ENCODE measurements at places on chromosomes 4 and X. TPM values are rescaled to one million over a fixed set of nuclear protein-coding genes. Genes with fewer than 3 reads are reported as not detected.

Gene RBM47
- 3.3 TPM for polyA plus RNA-seq

Gene AVPR2
- not detected for polyA plus RNA-seq

Gene SLC4A4
- 1.4 TPM for polyA plus RNA-seq

DNA sequence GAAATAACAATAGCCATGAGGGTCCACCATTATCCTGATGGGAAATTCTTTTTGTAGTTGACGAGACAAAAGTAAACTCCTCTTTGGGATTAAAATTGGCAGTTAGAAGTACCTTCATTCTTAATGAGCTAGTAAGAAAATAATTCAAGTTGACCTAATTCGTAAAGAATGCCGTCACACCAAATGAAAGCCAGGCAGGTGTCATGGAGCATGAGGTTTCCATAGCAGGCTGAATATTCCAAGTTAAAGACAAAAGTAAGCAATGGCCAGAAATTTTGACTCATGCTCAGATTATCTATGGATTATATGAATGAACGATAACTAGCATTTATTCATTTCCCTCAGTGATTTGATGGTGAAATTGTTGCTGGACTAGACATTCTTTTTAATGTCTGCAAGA is 192.2 kb upstream of the FAT1 start:
- DNase-seq = no peak

Gene MRFAP1L1
- 49.5 TPM for polyA plus RNA-seq

Gene LARP1B
- polyA plus RNA-seq = 10.2 TPM

GRCh38 chr4:67437974-67438713 is 107.2 kb downstream of the CENPC start:
- DNase-seq = peak; percentile 25

DNA sequence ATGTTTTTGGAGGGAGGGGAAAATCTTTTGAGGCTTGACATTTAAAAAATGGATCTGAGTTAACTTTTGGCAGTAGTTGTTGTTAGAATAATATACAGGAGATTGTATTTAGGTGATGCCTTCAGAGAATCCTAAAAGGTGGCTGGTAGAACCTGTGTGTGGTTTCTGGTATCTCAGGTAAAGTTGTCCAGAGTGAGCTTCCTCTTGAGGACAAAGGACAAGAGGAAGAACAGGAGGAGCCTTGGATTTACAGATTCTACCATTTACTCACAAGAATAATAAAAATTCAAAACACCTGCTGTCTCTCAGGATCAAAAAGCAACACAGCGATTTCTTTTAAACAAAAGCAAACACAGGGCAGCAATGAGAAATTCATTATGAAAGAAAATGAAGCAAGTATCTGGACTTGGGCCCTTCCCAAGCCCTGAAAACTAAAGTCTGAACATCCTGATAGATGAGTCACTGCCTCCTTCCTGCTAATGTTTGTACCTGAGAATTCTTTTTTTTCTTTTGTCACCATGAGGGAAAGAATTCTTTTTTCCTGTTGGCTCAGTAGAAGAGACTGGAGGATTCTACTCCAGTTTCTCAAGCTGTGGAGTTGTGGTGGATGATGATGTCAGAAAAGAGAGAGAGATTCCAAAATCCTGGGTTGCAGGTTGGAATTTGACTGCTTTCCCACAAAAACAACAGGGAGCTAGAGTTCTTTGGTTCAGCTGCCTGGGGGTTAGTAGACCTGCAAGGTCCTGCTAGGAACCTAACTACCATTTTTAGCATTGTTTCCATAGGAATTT is 31.5 kb upstream of the RAPGEF2 start:
- DNase-seq = peak; percentile 59

Gene MOB1B
- polyA plus RNA-seq = 4.2 TPM

Gene TRPC5OS
- not detected for polyA plus RNA-seq

Gene GAB3
- 0.04 TPM for polyA plus RNA-seq

GRCh38 chr4:188396037-188396436 is 256.8 kb downstream of the TRIML1 start:
- no peak for DNase-seq

- no peak for DNase-seq
These were observed 125.5 kb upstream of the MBNL3 start for GRCh38 chrX:132614297-132614696.

Gene RADX
- 1.4 TPM for polyA plus RNA-seq

DNA sequence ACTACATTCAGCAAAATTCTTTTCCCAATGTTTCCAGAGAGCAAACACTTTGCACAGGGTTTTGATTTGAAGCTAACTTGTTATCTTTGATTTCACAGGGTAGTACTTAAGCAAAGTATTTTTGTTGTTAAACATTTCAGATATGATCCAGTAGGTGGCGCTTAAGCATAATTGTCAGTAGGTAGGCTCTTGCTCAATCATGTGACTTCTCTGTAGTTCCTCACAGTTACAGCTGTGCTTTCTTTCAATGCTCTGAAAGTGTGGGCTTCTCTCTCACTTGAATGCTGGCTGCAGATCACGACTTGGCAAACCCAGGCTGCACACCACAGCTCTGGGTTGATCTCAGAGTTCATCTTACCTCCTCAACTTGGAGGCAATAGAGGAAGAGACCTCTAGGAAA is 1016.5 kb downstream of the SH3BGRL start:
- no peak for DNase-seq

DNA sequence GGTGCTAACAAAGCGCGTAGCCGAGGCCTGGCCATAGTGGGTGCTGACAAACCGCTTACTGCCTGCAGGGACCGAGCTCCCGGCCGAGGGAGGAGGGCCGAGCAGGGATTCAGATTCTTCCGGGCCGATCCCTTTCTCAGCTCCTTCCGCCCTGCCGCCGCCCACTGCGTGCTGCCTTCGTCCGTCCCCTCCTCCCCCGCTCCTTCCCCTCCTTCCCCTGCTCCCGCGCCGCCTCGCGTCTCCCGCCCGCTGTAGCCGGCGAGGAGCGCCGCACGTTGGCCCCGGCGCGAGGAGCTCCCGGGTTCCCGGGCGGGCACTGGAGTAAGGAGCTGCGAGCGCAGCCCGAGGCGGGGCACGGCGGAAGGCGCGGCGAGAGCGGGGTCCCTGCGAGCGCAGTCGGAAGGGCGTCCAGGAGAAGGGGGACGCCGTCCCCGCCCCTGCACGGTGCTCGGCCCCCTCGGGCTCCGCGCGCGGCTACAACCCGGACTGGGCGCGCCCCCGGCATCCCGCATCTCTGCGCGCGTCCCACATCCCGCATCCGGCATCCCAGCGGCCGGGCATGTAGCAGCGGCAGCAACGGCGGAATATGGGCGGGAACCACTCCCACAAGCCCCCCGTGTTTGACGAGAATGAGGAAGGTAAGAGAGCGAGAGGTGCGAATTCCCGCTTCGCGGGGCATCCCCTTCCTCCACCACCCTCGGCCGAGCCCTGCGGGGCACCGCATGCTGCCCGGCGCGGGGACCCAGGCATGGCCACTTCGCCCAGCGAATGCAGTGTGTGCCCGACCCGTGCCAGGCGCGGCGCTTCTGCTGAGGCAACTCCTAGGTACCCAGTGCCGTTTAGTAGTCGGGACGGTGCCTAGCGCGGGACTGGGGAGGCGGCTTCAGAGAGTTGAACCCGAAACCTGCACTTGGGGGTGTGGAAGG is at the start of gene STK32B:
Gene STK32B, plus strand, starts transcription at position 203 of the 926 bp plus-strand sequence.
- DNase-seq = peak; percentile 79

Gene OPHN1
- polyA plus RNA-seq = 0.89 TPM

DNA sequence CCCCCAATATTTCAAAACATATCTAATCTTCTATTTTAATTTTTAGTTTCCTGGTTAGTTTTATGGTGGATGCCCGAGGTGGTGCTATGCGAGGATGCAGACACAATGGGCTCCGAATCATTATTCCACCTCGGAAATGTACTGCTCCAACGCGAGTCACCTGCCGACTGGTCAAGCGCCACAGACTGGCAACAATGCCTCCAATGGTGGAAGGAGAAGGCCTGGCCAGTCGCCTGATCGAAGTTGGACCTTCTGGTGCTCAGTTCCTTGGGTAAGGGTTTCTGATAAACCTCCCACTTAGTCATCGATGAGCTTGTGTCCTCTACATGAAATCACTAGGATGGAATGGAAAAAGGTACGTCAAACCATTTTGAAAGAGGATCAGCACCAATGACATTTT is 280.7 kb downstream of the ANK2 start:
- DNase-seq = no peak

Gene GRIA3
- polyA plus RNA-seq = not detected

Gene KCNIP4
- not detected for polyA plus RNA-seq

- no peak for DNase-seq
These were observed 43.0 kb upstream of the PHOX2B start for GRCh38 chr4:41791557-41791956.

Gene KIAA1210
- not detected for polyA plus RNA-seq

Gene BEND2
- polyA plus RNA-seq = not detected

GRCh38 chrX:17802756-17803155 is 58.3 kb downstream of the RAI2 start:
- DNase-seq = no peak

Gene TACC3
- polyA plus RNA-seq = 86.2 TPM

Gene NALF2
- 0.69 TPM for polyA plus RNA-seq

Gene N4BP2
- polyA plus RNA-seq = 0.62 TPM

- no peak for DNase-seq
These were observed 69.7 kb upstream of the PGRMC2 start for GRCh38 chr4:128357286-128357685.

Gene CABS1
- polyA plus RNA-seq = not detected

Gene CCDC149
- polyA plus RNA-seq = 2.5 TPM

Gene WDR17
- polyA plus RNA-seq = 0.16 TPM

DNA sequence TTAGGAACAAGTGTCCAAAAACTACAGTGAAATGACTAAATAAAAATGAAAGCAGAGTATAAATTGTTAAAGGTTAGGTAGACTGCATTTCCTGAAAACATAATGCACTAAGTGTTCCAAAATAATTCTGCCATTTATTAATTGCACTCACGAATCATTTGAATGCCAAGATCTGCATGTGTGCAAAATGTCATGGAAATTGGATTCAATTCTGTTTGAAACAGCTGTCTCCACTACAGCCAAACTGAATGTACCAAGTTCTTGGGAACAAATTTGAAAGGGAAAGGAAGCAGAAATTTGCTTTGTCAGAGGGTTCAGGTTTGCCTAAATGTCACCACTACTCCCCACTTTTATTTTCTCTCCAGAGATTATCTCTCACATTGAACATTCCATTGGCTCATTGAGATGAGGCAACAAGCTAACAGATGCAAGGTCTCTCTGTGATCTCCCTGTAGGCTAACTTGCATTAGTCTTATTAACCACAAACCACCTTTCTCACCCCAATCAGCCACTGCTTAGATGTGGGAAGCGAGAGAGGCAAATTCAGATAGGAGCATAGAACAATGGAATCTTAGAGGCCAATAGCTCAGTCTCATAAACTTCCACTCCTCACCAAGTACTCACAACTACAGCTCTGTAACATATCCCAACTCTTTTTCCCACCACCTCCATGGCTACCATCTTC is 226.6 kb downstream of the KDR start:
- no peak for DNase-seq

GRCh38 chr4:112508356-112508755 is 7.6 kb downstream of the NEUROG2 start:
- no peak for DNase-seq

Gene GPM6B
- 0.01 TPM for polyA plus RNA-seq

DNA sequence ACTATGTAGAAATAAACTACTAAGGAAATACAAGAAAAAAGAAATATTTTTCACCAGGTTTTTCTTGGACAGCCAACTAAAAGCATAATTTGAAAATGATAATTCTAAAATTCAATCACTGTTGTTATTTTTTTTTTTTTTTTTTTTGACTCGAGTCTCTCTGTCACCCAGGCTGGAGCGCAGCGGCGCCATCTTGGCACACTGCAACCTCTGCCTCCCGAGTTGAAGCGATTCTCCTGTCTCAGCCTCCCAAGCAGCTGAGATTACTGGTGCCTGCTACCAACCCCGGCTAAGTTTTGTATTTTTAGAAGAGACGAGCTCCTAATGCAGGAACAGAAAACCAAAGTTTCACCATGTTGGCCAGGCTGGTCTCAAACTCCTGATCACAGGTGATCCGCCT is 122.3 kb upstream of the UGT8 start:
- DNase-seq = no peak
